ENCODE measurements at places on chromosomes 4 and X.

DNA sequence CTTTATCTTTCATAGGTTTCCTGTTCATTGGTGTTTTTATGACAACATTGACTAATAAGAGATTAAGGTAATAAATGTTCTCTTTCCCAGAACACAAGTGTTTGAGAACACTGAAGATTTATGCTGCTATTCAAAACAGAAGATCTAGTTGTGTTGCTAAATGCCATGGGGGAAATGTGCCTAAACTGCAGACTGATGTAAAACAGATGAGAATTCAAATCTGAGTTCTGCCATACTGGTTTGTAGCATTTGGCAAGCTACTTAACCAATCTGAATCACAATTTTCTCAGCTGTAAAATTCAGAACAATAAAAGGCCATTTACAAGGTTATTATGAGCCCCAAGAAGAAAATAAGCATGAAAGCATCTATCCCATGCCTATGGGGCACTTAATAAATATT, 2.3 kb downstream of the SLC10A6 start:
- no peak for DNase-seq

GRCh38 chr4:7402526-7402925, 32.2 kb downstream of the PSAPL1 start:
- no peak for DNase-seq

DNA sequence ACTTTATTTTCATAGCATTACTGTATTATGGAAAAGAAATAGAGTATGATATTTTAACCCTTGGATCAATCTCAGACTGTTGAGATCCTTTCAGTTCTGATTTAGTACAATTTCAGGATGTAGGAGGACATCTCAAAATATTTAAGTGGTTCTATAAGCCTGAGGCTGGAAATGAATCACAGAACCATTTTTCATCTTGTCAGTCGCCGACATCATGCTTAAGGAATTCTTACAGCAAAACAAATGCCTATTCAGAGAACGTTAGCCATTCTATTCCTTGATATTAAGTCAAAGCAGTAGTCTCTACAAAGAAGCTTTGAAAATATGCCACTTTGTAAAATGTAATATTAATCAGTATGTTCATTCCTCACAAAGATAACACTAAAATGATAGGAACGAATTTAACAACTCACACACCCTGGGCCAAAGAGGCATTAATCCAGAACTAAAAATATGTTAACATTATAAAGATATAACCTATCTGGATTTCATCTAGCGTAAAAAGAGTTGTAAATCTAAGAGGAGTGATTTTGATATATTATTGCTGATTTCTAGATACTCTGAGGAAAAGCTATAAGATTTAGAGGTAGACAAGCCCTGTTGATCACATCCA, 152.0 kb downstream of the GASK1B start:
- DNase-seq = no peak

DNA sequence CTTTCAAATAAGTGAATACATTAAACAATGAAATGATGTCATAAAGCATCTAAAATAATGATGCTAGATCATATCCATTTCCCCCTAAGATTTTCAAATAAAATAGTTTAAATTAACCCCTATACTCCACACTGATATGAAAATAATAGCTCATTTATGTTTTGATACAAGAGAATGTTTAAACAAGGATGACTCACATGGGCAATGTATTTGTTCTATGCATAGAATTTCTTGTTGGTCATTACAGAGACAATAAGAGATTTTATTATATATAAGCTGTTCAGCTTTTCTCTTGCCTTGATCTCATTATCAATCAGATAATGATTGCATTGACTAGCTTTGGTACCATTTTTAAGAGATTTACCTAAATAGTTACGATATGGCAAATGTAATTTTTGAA, 411.7 kb downstream of the ARHGAP24 start:
- DNase-seq = no peak

DNA sequence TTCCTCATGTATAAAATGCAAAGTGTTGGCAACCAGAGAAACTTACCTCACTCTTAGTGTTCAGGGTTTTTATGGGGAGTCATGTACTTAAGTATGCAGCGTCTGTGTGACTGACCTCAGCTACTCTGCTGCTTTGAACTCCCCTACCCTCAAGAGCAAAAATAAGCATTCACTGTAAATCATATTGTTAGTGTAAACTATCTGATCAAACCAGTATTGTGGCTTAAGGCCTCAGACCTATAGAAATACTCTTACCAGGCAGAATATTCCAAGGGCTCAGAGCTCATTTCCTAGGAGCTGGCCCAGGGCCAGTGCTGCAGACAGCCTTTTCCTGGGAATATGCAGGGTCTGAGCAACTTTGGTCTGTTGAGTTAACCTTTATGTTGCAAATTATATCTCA, 453.1 kb downstream of the CCSER1 start:
- DNase-seq = no peak

DNA sequence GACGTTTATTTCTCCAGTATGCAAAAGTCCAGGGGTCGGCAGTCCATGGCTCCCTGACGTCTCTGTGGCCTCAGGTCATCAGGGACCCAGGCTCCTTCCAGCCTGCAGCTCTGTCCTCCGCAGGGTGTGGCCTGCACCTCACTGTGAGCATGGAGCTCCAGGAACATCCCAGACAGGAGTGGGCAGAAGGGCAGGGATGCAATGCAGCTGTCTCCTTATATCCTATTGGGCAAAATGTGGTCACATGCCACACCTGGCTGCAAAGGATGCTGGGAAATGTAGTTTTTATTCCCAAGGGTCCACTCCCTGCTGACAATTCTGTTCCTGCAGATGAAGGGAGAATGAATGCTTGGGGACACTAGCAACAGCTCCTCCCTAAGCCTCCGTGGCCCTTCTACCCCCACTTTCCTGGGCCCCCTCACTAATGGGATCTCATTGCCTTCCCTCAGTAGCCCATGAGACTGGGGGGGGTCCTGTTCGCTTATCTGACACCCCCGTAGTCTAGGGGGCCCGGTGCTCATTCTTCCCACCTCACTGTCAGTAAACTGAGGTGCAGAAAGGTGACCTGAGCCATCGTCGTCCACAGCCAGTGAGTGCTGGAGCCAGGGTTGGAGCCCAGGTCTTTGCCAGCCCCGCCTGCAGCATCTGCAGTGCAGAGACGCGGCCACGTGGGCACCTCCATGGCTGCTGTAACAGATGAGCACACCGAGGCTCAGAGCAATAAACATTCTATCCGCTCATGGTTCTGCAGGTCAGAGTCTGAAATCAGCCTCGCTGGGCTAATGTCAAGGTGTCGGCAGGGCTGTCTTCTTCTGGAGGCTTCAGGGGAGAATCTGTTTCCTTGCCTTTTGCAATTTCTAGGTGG, 5.9 kb upstream of the GRPEL1 start:
- no peak for DNase-seq

GRCh38 chr4:66972087-66972486, 573.2 kb downstream of the CENPC start:
- no peak for DNase-seq

DNA sequence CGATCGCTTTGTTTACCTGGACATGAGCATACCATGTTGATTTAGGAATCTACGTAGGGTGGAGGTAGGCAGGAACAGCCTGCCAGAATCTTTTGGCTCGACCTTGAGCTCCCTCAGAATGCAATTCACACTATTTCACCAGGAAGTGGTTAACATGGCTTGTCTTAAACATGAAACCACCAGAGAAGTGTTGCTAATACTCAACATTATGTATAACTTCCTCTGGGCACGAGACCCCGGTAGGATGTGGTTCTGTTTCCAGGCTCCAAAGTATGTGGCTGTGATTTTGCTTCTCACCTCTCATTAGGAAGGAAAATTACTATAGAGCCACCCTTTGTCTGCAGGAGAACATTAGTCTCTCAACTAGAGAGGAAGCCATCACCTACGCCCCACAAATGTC, 59.0 kb upstream of the VCX3B start:
- DNase-seq = no peak

GRCh38 chrX:38664285-38664684, 102.9 kb downstream of the TSPAN7 start:
- no peak for DNase-seq

DNA sequence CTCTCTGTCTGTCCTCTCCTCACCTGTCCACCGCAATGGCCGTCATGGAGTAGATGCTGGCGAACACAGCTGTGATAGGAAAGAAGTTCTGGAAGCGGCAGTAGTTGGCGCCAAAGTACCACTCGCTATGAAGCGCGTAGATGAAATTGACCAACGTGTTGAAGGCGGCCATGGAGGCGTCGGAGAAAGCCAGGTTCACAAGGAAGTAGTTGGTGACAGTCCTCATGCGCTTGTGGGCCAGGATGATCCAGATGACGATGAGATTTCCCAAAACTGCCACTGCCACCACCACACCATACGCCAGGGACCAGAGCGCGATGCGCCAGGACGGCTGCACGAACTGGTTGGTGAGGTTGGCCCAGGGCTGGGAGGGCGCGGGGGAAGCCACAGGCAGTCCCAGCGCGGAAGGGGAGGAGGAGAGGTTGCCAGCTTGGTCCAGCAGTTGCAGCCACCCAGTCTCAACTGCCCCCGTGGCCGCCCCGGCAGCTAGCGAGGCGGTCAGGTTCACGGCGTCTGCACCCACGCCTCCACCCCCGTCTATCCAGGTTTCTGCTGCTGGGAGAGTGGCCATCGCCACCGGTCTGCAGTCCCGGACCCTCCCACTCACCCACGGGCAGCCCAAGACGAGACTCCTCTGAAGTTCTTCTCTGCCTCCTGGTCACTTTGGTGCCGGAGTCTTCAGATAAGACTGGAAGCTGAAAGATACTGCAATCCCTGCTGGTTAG, 518 bp downstream of the TACR3 start:
- DNase-seq = no peak

GRCh38 chr4:74385386-74385785, 20.4 kb downstream of the EREG start:
- DNase-seq = no peak

GRCh38 chrX:20665481-20665880, 398.8 kb upstream of the RPS6KA3 start:
- DNase-seq = no peak

DNA sequence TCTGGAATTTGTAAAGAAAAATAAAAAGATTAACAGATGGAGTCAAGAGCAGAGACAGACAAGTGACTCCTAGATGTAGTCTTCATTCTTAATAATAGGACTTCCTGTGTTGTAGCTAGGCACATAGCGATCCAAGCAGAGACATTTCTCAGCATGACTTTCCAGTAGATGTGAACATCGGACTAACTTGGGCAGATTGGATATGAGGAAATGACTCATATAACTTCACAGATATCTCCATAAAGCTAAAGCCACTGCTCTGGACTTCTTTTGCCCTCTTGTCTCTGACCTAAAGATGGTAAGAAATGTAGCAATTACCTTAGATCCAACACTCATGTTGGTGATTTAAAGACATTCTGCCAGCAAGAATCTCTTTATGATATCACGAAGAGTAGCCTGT, 131.7 kb downstream of the EPHA5 start:
- no peak for DNase-seq

DNA sequence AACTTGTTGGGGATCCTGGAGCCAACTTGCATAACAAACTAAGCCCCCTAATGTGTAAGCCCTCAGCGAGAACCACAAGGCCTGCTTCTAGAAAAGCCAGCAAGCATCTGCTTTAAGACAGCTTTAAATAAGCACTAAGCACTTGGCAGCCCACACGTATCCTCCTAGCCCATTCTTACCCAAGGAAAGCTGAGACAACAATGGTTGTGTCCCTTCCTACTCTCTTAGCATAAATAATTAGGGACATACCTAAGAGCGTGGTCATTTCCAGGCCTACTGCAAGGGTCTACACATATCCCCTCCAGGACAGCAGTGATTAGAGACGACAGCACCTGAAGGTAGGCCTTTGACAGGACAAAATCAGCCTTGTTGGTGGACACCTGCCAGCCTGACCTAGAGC, 322.8 kb upstream of the PPARGC1A start:
- DNase-seq = no peak

Data from stimulated activated naive CD4-positive, alpha-beta T cell treated with Interleukin-2 at 50 U/mL for 16 hours (primary cell).